ENCODE measurements at places on chromosomes 16 and 17.
A peak's percentile ranks its signal among the peaks of the same experiment; 100 is the strongest.

GRCh38 chr17:48555258-48556228 is 10.6 kb upstream of the HOXB2 start:
- DNase-seq, result no peak

- DNase-seq, result no peak
These were observed 47.1 kb upstream of the PIK3R6 start for GRCh38 chr17:8914554-8914953.

- no peak for DNase-seq
These were observed 44.7 kb downstream of the CRISPLD2 start for GRCh38 chr16:84864326-84864955.

GRCh38 chr17:77572851-77573250 is 385.7 kb upstream of the TNRC6C start:
- DNase-seq, result no peak

DNA sequence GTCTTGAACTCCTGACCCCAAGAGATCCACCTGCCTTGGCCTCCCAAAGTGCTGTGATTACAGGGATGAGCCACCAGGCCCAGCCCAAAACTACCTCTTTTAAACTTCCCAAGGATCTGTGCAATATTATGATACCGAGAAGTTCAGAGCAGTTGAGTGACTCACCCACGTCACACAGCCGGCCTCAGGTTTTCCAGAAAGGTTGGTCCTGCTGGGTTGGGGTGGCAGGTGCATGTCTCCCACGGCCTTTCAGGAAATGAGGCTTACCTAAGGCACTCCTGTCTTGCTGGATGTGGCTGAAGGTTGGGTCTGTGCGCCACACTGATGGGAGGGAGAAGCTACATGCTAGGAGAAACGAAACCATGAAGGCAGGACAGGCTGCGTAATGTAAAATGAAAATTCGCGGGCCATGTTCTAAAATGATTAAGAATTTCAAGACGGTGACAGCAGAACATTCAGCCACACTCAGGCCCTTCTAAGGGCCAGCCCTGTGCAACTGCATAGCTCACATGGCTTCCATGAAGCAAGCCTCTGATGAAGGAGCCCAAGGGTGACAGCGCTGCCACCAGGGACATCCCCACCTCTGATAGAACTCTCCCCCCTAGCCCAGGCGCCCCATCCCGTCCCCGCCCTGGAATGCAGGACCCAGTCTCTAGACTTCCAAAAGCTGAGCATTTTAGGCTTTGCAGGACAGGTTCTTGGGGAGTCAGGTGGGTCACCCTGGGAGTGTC is 6.6 kb upstream of the GLIS2 start:
- no peak for DNase-seq

DNA sequence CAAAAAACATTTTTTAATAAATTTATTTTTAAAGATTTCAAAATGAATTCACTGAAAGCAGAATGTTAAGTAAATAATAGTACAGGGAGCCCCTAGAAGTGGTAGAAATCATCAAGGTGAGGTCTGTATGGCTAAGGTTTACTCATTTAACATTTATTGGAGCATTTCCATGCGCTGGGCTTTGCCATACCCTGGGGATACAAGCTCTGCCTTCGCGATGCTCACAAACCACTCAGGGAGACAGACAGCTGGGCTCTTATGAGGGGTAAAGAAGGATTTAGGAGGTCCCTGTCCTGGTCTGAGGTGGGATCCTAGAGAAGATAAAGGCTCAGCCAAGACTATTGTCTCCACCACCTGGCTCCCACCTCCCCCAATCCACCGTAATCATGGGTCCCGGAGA is 11.3 kb upstream of the LPCAT2 start:
- no peak for DNase-seq

DNA sequence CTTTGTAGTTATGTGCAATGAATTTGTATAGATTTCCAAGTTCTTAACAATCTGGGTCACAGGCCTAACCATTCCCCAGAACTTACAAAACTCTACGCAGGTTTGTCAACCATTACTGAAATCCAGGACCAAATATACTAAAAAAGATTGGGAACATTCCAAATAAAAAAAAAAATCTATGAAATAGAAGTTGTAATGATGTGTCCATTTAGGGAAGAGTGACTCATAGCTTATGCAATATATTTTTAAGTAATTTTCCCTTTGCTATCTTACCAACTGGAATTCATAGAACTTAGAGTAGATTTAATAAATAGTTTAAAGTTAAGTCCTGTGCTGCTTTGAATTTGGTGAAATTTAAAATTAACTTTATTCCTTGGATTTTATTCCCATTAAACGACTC is 393.2 kb downstream of the PMP22 start:
- DNase-seq, result no peak

DNA sequence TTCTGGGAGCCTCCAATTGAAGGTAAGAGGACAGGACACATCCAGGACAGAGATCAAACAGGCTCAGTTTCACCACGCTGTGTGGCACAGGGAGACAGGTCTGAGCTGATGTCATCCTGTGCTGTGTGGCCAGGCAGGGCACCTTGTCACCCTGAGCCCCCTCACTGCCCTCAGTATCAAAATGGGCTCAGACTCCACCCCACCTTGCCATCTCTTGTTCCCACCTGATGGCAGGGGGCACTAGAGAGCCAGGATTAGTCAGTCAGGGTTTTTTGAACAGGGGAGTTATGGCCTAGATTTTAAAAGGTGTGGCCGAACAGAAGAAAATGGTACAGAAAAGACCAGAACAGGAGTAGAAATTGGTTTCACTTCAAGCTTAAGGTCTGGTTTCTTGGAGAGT is 2.6 kb downstream of the KAT2A start:
- DNase-seq, result no peak

DNA sequence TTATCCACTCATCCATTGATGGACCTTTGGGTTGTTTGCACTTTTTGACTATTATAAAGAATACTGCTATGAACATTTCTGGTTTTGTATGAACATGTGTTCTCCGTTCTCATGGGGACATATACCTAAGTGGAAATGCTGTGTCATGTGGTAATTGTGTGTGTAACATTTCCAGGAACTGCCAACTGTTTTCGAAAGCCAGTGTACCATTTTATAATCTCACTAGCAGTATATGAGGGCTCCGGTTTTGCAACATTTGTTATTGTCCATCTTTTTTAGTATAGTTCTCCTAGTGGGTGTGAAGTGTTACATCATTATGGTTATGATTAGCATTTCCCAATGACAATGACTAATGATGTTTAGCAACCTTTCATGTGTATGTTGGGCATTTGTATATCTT is 5.1 kb upstream of the TRIM25 start:
- DNase-seq, result no peak

DNA sequence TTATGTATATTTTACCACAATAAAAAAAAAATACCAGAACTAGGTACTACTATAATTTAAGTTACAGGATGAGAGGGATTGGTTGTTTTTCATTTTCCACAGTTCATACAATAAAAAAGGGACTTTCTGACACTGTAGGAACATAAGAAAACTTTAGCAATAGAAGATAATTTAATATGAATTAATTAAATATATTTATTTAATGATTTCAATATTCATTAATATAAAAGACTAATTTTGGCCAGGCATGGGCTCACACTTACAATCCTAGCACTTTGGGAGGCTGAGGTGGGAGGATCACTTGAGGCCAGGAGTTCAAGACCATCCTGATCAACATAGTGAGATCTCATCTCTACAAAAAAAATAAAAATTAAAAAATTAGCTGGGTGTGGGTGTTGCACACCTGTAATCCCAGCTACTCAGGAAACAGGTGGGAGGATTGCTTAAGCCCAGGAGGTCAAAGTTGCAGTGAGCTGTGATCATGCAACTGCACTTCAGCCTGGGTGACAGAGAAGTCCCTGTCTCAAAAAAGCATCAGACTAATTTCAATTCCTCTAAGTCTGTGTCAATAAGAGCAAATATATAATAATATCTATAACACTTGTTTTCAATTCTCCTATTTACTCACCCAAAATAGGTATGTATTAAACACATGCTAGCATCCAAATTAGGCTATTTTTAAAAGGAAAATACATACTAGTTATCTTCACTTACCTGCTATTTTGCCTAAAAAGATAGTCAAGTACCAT is 79.6 kb downstream of the BRIP1 start:
- DNase-seq, result no peak

DNA sequence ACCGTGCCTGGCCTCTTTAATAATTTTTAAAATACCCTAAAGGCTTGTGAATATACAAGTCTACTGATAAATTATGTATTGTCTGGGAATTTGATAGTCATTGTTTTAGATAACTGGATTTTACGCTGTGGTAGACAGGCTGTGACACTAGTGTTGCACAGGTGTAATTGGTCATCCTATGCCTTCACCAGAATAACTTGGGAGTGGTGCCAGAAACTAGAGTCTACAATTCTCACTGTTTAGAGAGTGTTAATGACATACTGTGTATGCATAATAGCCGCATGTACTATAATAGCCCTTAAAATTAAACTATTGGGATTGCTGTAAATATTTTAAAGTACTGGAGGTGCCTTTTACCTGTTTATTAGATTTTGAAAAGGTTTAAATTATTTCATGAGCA is 11.4 kb downstream of the CNEP1R1 start:
- DNase-seq, result no peak

DNA sequence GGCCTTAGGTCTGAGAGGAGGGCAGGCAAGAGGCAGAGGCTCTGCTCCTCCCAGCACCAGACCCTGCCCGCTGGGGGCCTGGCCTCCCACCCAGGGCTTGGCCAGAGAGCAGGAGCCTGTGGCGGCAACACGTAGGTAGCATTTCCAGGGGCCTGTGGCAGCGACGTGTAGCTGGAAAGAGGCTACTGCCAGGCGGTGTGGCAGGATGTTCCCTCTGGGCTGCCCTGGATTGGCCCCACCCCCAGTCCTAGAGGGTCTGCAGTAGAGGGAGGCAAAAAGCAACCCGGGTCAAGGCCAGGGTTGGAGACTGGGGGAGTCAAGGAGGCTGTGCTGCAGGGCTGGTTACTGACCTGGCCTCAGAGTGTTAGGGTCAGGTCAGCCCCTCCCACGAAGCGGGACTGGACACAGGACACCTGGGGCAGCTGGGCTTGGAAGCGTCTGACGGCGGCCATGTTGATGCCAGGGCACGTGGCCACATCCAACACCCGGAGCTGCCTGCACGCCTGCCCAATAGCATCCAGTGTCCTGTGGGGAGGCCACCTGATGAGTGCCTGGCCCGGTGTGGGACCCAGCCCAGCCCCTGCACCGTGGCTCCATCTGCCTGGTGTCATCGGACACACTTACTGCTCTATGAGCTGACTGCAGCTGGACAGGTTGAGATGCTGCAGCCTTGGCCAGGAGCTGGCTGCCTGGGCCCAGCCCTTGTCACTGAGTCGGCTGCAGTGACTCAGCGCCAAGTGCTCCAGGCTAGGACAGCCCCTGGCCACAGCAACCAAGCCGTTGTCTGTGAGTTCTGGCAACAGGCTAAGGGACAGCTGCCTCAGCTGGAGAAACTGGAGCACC is 8.5 kb downstream of the ELMO3 start:
- DNase-seq, result peak; percentile 21

DNA sequence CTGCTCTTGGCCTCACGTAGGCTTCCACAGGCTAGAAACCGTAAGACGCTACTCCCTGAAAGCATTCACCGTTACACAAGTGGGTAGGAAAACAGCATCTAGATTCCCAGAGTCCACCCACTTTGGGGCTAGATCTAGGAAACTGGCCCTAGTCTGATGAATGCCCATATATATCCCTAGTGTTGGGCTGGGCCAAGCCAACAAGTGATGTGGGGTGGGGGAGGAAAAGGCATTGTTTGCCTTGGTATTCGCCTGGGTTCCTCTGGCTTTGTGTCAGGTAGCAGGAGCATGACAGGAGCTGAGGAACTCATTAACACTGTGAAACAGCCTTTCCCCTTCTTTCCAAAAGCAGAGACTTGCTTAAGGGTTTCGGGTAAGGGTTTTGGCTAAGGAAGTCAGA is 112.4 kb downstream of the SMG6 start:
- DNase-seq, result no peak

- no peak for DNase-seq
These were observed 8.8 kb downstream of the GPR139 start for GRCh38 chr16:20064931-20065330.

DNA sequence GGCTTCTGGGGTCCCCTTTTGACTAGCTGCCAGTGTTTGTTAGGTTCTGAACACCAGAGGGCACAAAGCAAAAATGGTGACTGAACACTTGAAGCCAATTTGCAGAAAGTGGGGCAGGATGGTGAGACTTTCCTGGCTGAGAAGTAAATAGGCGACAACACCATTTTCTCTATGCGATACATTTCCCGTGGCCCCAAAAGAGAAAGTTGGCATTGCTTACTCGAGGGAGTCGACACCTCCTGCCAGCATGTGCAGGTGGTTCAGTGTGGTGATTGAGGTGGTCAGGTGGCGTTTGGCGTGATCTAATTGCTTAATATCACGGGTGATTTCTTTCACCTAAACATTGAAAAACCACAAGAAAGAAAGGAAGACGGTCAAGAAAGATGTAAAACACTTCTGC is 59.0 kb downstream of the VPS53 start:
- no peak for DNase-seq

- DNase-seq, result no peak
These were observed 90.3 kb downstream of the RMI2 start for GRCh38 chr16:11435576-11435975.

DNA sequence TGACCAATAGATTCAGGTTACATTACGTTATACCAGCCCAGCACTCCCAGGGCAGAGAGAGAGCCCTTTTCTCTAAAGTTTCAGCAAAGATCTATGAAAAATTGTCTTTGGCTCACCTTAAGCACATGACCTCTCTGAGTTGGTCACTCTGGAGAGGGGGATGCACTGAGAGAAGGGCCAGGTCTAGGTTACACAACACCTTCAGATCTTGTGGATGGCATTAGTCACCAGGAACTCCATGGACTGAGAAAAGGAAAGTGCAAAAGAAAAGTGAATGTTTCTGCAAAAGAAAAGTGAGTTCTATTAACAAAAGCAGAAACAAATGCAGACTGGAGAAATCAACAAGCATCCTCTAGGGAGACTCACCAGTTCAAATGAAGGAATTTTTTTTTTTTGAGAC is 253.3 kb upstream of the SALL1 start:
- DNase-seq, result no peak

GRCh38 chr17:80096561-80097021 is 4.8 kb upstream of the GAA start:
- no peak for DNase-seq

DNA sequence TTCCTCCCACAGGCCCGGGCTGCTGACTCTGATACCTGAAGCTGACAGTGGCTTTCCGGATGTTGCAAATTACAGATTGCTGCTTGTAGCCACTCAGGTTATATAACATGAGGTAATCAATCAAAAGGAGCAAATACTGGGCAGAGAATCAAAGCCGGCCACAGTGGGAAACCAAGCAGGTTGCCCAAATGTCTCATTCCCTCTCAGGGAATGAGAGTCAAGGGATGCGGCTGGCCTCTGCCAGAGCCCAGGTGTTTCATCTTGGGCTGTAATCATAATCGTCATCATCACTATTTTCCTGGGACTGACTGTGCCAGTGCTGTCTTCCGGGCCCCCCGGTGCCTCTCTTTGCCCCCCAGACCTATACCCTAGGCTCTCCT is 292.4 kb upstream of the FOXF1 start:
- no peak for DNase-seq

DNA sequence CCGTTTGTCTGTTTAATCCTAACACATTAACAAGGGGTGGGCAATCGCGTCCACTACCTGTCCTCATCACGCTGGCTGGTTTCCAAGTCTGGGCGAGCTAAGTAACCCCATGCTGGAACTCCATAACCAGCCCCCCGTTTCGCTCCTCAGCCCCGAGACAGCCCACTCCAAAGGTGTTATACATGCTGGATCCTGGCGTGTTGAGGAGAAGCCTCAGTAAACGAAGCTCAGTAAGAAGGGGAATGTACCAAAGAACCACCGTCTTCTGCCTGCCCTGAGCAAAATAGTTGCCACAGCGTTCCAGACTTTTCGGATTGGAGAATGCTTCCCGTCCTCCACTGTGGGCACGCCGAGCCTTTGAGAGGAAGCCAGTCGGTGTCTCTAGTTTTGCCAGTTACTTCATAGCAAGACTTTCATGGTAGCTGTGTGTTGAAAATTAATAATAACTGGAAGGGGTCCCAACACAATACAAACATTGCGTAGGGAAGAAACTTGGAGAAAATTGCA is 16.1 kb upstream of the C17orf78 start:
- DNase-seq, result no peak

Measured in HFF-Myc (cell line).